ENCODE measurements at places on chromosomes 2 and 18.

GRCh38 chr2:864501-865106 lies 86.0 kb upstream of the SNTG2 start:
- no peak for DNase-seq

GRCh38 chr2:163984986-163985385 lies 249.2 kb upstream of the FIGN start:
- DNase-seq = no peak

DNA sequence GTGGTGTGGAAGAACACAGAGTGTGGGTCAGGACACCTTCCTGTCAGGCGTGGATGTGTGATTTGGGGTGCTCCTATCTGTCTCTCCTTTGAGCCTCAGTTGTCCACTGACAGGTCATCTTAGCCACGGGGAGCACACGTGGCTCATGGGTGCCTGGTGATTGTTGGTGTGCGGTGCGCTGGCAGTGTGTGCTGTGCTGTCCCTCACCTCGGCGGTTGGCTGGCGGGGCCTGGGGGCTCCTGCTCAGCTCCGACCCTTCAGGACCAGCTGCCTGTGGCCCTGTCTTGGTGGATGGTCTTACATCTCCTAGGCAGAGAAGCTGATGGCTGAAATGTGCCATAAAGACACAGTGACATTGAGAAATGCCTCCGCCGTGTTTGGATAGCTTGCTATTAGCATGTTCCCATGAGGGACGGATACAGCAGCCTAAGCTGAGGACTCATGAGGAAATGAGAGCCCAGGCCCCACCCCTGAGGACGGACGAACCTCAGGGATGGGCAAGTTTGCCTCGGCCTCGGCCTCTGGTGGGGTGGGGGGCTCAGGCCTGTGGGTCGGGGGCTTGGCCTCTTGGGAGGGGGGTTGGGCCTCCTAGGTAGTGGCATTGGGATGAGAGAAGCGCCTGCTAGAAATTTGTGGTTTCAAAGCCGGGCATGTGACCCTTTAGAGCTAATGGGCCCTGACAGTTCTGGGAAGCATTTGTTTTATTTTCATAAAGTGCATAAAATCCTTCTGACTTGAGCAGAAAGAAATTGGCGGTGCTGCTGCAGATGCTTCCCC lies 20.3 kb upstream of the ASB1 start:
- DNase-seq = no peak

DNA sequence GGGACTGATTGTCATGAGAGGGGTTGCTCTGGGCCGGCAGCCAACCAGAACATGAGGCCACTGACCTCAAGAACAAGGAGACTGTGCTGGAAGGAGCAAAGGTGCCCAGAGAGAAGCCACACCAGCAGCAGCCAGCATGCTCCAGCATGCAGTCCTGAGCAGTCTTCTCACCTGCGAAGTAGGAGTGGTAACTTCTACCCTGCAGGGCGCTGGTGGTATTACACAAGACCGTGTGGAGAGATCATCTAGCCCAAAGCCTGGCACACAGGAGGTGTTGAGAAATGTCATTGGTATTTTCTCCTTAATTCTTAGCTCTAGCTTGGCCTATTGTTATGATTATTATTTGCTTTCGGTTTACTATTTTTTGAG lies 132.7 kb downstream of the TSN start:
- DNase-seq = no peak

DNA sequence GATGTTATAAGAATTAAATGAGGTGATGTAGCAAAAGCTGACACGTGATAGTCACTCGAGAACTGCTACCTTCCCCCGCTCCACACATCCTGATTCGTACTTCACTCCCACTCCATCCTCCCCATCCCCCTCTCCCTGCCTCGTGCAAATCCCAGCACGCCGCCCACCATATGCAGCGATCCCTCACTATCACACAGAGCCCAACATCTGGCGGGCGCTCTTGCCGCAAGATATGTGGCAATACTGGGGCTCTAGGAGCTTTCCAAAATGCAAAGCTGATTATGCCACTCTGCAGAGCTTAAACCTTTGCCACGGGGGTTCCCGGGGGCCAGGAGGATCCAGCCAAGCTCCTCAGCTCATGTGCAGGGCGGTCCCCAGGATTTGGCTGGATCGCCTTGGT lies 37.4 kb downstream of the DNMT3A start:
- no peak for DNase-seq

GRCh38 chr2:215862351-215862771 lies 151.0 kb downstream of the MREG start:
- no peak for DNase-seq

GRCh38 chr2:147098940-147099339 lies 745.9 kb upstream of the ACVR2A start:
- DNase-seq = no peak

DNA sequence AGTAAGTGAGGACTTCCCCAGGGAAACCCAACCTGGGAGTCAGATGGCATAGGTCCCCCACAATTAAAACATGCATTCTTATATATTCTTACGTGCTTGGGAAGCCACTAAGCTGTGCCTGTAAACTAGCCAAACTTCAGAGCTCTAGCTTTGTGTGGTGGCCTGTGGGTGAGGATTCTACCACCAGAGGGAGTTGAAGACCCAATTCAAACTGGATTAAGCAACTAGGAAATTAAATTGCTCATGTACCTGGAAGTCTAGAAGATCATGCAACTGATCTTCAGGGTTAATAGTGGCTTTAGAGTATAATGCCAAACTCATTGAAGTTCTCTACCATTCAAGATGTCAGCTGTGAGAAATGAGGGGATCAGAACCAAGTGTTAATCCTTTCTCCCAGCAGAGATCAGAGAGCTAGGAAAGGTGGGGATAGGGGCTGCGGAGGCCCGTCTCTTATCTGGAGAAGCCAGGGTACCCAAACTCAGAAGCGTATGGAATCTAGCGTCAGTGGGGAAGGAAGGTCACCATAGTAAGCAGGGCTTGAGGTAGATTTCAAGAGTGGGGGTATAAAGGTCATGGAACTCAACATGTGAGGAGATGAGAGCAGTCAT lies 53.2 kb upstream of the CCDC85A start:
- no peak for DNase-seq

- no peak for DNase-seq
Measured at GRCh38 chr18:25420077-25420825, 68.3 kb upstream of the ZNF521 start.

GRCh38 chr2:239146011-239146641 lies 254.7 kb downstream of the HDAC4 start:
- no peak for DNase-seq

DNA sequence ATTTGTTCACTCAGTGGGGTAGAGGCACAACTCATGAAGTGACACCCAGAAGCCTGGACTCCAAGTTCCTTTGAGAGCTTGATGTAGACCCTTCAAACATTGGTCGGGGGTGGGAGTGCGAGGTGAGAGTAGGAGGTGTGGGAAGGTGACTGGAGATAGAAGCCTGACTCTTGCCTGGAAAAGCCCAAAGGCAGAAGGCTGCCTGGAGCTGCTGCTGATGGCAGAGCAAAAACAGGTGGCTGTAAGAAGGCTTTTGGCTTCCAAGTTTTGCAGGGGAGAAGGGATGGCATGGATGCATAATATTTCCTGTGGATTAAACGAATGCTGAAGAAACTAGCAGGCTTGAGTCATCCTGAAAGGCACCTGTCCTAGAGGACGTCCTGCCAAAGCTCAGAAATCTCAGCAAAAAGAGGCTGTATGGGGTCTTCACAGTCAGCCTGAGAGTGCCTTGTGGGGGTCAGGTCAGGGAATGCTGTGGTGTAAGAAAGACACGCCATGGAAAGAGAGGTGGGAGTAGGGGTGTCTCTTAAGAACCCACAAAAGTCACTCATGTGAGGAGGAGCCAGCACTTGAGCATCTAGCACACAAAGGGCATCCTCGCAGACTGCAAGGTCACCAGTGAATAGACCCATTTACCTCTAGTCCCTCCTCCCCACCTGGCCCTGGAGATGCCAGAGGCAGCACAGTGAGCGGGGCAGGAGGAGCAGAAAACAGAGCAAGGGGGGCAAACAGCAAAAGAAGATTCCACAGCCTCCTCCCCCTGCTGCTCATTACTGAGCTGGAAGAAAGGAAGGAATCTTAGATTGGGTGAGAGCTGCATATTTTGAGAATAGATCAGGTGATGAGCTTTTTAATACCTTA lies 37.5 kb downstream of the FASTKD2 start:
- DNase-seq = no peak

DNA sequence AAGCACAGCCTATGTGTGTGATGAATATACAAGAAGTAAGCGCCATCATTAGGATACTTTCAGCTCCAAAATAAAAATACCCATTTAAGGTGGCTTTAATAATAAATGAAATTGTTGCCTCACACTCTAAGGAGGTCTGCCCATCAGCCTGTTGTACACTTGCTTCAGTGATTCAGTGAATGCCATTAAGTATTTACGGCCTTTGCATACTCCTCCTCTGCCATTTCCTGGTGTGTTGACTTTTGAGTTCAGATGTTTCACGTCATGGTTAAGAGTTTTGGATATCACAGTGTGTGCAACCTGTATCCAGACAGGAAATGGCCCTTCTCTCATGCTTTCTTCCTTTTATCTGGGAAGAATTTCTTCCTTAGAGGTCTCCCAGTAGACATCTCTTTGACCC lies 38.6 kb upstream of the SNORC start:
- DNase-seq = no peak

GRCh38 chr2:65402323-65402722 lies 30.1 kb downstream of the SPRED2 start:
- no peak for DNase-seq

DNA sequence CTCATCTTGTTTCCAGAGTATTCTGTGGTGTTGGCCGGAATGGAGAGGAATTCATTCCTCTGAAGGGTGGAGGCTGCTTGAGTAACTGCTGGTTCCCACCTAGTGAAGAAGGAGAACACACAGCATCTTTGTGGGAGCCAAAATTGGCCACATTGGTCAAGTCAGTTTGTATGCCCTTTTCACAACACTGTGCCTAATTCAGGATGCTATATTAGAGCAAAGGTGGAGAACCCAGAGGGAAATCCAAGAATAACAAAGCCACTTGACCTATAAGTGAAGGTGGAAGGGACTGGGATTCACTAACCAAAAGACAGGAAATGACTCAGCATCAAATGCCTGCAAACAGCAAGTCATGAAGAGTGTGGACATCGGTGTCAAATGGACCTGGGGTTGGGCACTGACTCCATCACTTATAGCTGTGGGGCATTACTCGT lies 27.3 kb upstream of the MLPH start:
- no peak for DNase-seq

- no peak for DNase-seq
Measured at GRCh38 chr2:216478151-216478550, 20.5 kb upstream of the RPL37A start.

- DNase-seq = no peak
Measured at GRCh38 chr2:230684270-230685168, 28.1 kb upstream of the CAB39 start.

GRCh38 chr2:201984333-201984732 lies 49.3 kb upstream of the FZD7 start:
- no peak for DNase-seq

DNA sequence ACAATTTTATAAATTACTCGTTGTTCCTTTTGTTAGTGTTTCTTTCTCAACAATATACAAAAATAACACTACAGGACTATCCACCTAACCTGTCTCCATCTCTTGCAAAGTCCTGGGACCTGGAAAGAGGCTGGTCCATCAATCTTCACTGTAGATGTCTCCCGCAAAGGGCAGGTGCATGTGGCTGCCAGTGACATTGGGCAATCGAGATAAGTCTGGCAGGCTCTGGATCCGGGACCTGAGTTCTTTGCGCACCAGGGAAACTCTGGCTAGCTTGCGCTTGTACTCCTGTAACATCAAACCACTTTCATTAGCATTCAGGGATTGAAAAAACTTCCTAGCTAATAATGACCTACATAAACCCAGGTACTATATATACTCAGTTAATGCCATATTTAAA lies 20.5 kb downstream of the RMP24 start:
- DNase-seq = no peak

DNA sequence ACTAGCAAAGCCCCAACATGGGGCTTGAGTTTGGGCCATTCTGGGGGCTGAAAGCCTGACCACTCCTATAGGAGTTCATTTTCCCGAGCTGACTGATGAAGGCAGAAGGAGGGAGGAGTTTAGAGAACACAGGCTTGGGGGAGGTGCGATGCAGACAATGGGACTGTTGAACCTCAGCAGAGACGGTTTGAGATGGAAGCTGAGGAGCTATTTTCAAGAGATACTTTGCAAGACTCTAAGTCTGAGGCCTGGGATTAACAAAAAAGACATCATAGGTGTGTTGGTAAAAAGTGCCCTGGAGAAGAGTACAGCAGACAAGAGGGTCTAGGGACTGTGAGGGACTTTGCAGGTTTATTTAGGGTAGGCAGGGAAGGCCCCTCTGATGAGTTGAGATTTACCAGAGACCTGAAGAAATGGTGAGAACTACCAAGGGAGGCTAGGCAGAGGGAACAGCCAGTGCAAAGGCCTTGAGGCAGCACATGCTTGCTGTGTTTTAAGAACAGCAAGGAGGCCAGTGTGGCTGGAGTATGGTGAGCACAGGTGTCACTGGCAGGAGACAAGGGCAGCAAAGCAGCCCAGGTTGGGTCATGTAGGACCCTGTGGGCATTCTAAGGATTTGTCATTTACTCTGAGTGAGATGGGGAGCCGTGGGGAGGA lies 31.6 kb downstream of the PCBP1 start:
- no peak for DNase-seq

- DNase-seq = no peak
Measured at GRCh38 chr2:71275939-71276310, 49.0 kb upstream of the PAIP2B start.

DNA sequence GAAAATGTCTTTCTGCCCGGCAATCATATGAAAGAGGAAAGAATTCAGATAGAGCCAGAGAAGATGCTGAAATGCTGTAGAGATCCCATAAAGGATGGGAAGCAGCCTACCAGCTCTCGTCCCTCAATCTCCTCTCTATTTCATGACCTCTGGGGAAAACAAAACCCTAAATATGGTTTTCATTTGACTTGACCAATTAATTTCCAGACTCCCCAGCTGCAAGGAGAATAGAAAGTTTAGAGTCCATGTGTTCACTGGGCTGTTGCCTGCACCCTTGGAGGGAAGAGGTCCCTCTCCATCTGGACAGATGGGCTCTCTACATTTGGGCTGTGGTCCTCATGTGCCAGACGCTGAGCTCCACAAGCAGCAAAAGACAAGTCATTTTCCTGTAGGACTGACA lies 40.6 kb downstream of the CAPN13 start:
- DNase-seq = no peak

- no peak for DNase-seq
Measured at GRCh38 chr2:170177950-170178781, at the start of gene MYO3B. TSS of gene MYO3B (plus strand) at chr2:170178147. CDS start at chr2:170178288, 141 bp downstream.

- no peak for DNase-seq
Measured at GRCh38 chr2:39484206-39484605, 47.1 kb upstream of the MAP4K3 start.

- no peak for DNase-seq
Measured at GRCh38 chr2:218894880-218895157, 14.2 kb downstream of the WNT10A start.

GRCh38 chr2:100733391-100734187 lies 86.3 kb upstream of the NPAS2 start:
- DNase-seq = no peak

GRCh38 chr2:111941531-111941930 lies 43.1 kb downstream of the MERTK start:
- DNase-seq = no peak
